Activated T-cell treated with anti-CD3 and anti-CD28 coated beads, Interleukin-2, amount 50 U/mL, for 72 hours (primary cell): ENCODE measurements at places on chromosomes 3 and 15. TPM values are rescaled to one million over a fixed set of nuclear protein-coding genes. Genes with fewer than 3 reads are reported as not detected.
A peak's percentile ranks its signal among the peaks of the same experiment; 100 is the strongest.

The DUOXA2 gene
- total RNA-seq: not detected

The SENP8 gene
- 1.5 TPM for total RNA-seq

The IQCH gene
- total RNA-seq: 3.6 TPM

DNA sequence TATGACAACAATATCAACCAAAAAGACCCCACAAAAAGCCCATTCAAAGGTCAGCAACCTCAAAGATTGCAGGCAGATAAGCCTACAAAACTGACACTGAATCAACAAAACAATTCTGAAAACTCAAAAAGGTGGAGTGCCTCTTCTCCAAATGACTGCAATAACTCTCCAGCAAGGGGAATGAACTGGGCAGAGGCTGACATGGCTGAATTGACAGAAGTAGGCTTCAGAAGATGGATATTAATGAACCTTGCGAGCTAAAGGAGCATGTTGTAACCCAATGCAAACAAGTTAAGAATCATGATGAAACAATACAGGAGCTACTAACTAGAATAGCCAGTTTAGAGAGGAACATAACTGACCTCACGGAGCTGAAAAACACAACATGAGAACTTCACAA, 20.4 kb upstream of the SLC25A38 start:
- H3K27ac ChIP-seq: no peak overlapping the region
- no peaks in the 10 kb centered on the region for H3K27me3 ChIP-seq
- no peaks in the 10 kb centered on the region for H3K36me3 ChIP-seq
- peak overlapping the region; percentile 53 for H3K4me3 ChIP-seq

The AGBL1 gene
- not detected for total RNA-seq

The ITIH4 gene
- total RNA-seq: 24.5 TPM

DNA sequence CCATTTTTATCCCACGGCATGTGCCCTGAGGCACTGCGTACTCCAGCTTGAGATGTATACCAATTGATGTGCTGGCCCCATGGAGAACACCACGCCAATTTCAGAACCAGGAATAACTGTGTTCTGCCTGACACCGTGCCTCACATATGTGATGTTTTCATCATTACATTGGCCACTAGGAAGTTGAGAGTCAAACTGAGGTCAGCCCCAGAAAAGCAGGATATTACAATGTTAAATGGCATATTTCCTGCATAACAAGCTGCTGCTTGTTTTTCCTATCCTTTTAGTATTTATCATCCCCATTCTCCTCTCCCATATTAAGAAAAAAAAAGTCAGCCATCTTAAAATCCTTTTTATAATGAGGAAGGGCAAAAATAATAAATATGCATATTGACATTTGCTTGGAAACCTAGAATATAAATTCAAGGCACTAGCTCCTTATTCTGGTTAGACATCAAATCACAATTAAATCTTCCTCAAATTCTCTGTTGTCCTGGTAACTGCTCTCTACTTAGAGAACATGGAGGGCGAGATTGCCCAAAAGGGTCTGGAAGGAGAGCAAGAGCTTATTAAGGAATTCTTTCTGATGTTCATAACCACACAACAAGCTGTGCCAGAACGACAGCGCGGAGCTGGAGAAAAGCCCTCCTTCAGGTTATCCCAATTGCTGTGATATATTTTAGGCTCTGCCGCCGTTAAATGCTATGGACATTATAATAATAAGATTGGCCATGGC, 112.6 kb downstream of the UACA start:
- no peak overlapping the region for H3K4me3 ChIP-seq
- peaks cover 19% of the 10 kb centered on the region for H3K27me3 ChIP-seq
- H3K36me3 ChIP-seq: no peaks in the 10 kb centered on the region
- H3K27ac ChIP-seq: no peak overlapping the region
- DNase-seq: no peak

DNA sequence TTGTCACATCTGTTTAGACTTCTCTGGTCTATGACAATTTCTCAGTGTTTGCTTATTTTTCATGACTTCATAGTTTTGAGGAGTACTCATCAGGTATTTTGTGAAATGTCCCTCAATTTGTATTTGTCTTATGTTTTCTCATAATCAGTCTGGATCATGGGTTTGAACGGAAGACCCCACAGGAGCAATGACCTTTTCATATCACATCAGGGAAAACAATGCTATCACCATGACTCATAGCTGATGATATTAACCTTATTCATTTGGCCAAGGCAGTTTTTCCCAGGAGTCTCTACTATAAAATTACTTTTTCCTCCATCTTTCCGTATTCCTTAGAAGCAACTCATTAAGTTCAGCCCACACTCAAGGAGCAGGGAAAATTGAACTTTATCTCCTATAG, 32.7 kb downstream of the AADACL2 start:
- no peak for DNase-seq
- no peaks in the 10 kb centered on the region for H3K4me1 ChIP-seq
- H3K36me3 ChIP-seq: no peaks in the 10 kb centered on the region
- H3K27ac ChIP-seq: no peak overlapping the region
- no peaks in the 10 kb centered on the region for H3K27me3 ChIP-seq

- no peaks in the 10 kb centered on the region for H3K27me3 ChIP-seq
- no peaks in the 10 kb centered on the region for H3K4me1 ChIP-seq
- H3K4me3 ChIP-seq: no peak overlapping the region
These were observed 238.8 kb upstream of the DPH6 start for GRCh38 chr15:35784745-35785144.

The MKRN2OS gene
- total RNA-seq: not detected

DNA sequence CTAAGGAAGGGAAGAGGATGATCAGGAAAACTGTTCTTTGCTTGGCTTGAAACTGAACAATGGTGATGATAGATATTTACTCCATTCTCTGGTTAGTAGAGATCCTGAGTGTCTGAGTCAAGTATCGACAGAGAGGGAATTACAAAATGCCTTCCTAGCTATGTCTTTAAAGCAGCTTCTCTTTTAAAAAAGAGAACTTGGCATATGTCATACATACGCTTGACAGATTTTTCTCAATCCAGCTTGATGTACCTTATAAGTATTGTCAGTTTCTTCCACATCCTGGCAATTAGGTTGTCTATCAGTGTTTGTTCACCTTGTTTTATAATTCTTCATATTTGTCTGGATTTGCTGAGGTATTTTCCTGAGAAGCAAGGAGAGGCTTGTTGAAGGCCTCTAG, 5.0 kb upstream of the EPHB1 start:
- peaks cover 2% of the 10 kb centered on the region for H3K4me1 ChIP-seq
- no peak for DNase-seq
- H3K4me3 ChIP-seq: no peak overlapping the region
- no peak overlapping the region for H3K27ac ChIP-seq
- H3K36me3 ChIP-seq: no peaks in the 10 kb centered on the region
- H3K27me3 ChIP-seq: peaks cover 67% of the 10 kb centered on the region

GRCh38 chr3:140292170-140292569, 357.2 kb downstream of the CLSTN2 start:
- no peak overlapping the region for H3K4me3 ChIP-seq
- no peaks in the 10 kb centered on the region for H3K36me3 ChIP-seq
- peaks cover 19% of the 10 kb centered on the region for H3K27me3 ChIP-seq
- no peak overlapping the region for H3K27ac ChIP-seq
- H3K4me1 ChIP-seq: no peaks in the 10 kb centered on the region

The GJD2 gene
- not detected for total RNA-seq

DNA sequence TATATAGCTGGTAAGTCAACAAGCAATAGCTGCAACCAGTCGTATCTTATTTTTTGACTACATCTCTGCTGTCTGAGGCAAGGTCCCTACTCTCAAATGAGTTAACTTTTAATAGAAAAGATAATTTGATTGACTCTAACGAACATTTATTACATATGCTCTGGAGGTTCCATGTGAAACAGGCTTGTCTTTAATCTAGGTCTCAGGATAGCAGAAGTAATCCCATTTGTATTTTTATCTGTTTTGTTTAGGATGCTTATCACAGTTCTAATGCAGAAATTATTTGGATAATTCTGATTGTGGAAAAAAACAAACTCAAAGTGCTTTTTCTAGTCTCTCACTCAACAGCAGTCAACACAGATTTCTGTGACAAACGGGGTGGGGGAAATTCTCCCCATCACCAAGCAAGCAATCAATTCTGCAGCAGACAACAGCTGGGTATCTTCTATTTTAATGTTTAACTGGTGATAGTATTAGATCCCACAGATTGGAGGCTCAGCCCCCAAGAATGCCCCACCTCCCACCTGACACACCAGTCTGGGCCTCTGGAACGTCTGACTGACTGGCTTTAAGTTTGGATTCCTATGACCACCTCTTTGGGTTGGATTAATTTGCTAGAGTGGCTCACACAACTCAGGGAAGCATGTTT, 58.8 kb downstream of the ITPR1 start:
- H3K4me1 ChIP-seq: peaks cover 5% of the 10 kb centered on the region
- no peaks in the 10 kb centered on the region for H3K27me3 ChIP-seq
- H3K4me3 ChIP-seq: no peak overlapping the region
- no peak for DNase-seq
- H3K36me3 ChIP-seq: peaks cover 4% of the 10 kb centered on the region

DNA sequence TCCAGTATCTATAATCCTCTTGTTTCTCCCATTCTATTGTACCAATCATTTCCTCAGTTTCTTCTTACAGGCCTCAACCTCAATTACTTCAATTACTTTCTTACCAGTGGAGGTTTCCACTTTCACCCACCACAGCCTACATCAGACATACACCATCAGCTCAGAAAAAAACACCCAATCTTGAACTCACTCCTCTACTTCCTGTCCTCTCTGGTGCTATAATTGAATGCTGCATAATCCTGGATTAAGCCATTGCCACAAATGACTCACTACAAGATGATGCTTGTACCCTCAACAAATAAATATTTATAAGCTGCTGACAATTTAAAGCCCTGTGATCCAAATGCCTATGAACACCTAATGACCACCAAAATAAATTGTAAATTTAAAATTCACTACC, 18.5 kb downstream of the RYK start:
- H3K27ac ChIP-seq: no peak overlapping the region
- H3K36me3 ChIP-seq: no peaks in the 10 kb centered on the region
- peak overlapping the region; percentile 11 for H3K4me3 ChIP-seq
- no peak for DNase-seq

DNA sequence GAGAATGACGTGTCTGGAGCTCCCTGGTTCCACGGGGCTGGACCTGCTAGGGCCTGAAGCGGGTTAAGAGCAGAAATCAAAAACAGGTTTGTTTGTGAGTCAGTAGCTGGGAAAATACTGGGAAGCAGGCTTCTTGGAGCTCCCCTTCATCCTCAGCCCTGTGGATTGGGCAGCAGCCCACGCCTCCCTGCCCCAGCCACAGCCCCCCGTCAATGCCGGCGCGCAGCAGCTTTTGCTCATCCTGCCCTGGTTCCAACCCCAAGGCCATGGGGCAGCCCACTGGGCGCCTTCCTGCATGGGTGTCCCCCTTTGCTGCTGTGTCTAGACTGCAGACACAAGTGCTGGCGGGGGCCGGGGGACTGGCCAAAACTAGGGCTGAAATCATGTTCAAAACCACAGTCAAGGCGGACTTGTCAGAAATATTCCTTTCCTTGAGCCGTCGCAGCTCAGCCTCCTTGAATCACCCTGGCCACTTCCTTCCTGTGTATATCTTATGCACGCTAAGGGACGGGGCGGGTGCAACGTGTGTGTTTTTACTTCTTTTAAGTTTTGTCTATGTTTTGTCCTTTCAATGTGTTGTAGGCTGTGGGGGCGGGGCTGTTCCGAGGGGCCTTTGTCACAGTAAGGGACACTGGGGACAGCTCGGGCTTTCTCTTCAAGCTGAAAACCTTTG, 108.1 kb downstream of the KLF13 start:
- H3K36me3 ChIP-seq: no peaks in the 10 kb centered on the region
- peak overlapping the region; percentile 86 for H3K4me3 ChIP-seq
- H3K27me3 ChIP-seq: no peaks in the 10 kb centered on the region
- H3K4me1 ChIP-seq: peaks cover 93% of the 10 kb centered on the region
- H3K27ac ChIP-seq: peak overlapping the region; percentile 96
- DNase-seq: peak; percentile 90

DNA sequence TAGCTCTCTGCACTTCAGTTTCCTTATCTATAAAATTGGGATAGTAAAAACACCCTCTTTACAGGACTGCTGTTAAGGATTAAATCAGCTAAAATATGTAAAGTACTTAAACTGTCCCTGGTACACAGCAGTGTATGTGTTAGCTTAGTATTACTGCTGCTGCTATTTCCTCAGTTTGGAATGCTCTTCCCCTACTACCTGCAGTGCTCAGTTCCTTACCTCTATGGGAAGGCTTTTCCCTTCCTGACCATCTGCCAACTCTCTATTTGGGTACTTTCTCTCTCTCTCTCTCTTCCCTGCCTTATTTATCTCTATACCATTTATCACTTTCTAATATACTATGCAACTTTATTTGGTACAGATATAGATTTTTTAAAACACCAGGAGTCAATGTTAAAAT, 26.5 kb downstream of the KPNA4 start:
- peak overlapping the region; percentile 19 for H3K27ac ChIP-seq
- H3K4me3 ChIP-seq: no peak overlapping the region
- H3K36me3 ChIP-seq: no peaks in the 10 kb centered on the region
- no peak for DNase-seq
- H3K4me1 ChIP-seq: peaks cover 29% of the 10 kb centered on the region

GRCh38 chr3:105868742-105869530, at the start of gene CBLB:
CBLB (minus strand) TSS chr3:105869012; CDS start chr3:105867577, 1,435 bp downstream.
- peaks cover 37% of the 10 kb centered on the region for H3K36me3 ChIP-seq
- H3K4me1 ChIP-seq: peaks cover 26% of the 10 kb centered on the region
- H3K27me3 ChIP-seq: no peaks in the 10 kb centered on the region
- H3K4me3 ChIP-seq: peak within 1 kb of the TSS; percentile 89
- peak; percentile 87 for DNase-seq

DNA sequence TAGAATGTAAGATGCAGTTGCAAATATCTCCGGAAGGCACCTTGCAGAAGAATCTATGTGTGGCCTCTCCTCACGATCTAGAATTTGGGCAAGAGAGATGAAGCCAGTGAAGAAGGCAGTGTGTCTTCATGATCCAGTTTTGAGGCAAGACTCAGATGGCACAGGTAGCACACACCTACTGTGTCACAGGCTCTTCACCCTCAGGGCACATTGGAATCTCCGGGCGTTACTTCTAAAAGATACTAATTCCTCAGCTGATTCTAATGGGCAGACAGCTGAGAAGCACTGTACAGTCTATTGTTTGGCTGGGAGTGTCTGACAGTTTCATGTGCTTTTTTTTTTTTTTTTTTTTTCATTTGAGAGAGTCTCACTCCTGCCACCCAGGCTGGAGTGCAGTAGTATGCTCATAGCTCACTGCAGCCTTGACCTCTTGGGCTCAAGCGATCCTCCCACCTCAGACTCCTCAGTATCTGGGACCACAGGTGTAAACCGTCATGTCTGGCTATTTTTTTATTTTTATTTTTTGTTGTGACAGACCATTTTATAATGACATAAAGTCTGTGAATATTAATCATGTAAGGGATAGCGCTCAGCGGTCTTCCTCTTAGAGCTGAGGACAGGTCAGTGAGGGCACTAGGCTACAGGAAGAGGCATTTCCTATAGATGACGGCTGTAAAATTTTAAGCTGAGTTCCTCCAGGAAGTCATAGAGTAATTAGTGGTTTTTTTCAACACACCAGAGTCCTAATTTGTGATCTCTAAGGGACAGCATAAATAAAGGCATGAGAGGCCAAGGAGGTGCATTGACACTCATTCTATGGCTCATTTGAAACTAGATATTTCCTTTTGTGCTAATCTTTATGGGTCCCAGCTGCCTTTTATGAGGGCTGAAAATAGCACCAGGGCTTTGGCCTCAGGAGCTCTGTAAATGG, 4.0 kb downstream of the C3orf52 start:
- H3K4me1 ChIP-seq: peaks cover 44% of the 10 kb centered on the region
- no peaks in the 10 kb centered on the region for H3K36me3 ChIP-seq
- H3K27me3 ChIP-seq: peaks cover 20% of the 10 kb centered on the region
- H3K4me3 ChIP-seq: no peak overlapping the region
- DNase-seq: no peak

- H3K36me3 ChIP-seq: no peaks in the 10 kb centered on the region
- H3K4me3 ChIP-seq: no peak overlapping the region
- no peak overlapping the region for H3K27ac ChIP-seq
- H3K4me1 ChIP-seq: no peaks in the 10 kb centered on the region
These were observed 28.2 kb upstream of the DET1 start for GRCh38 chr15:88574655-88575054.
